ENCODE measurements at places on chromosomes 13 and 19. TPM values are rescaled to one million over a fixed set of nuclear protein-coding genes. Genes with fewer than 3 reads are reported as not detected.
A peak's percentile ranks its signal among the peaks of the same experiment; 100 is the strongest.

DNA sequence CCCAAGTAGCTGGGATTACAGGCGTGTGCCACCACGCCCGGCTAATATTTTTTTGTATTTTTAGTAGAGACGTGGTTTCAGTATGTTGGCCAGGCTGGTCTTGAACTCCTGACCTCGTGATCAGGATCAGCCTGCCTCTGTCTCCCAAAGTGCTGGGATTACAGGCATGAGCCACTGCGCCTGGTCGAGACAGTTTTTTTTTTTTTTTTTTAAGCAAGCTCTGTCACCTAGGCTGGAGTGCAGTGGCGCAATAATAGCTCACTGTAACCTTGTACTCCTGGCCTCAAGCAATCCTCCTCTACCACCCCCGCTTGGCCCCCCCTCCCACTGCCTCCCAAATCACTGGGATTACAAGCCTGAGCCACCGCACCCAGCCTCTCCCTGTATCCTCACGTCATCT is 6.4 kb upstream of the MAP2K7 start:
- no peaks in the 10 kb centered on the region for H3K36me3 ChIP-seq
- DNase-seq: no peak
- no peaks in the 10 kb centered on the region for H3K4me1 ChIP-seq
- no peak overlapping the region for H3K4me3 ChIP-seq

- no peak overlapping the region for H3K4me3 ChIP-seq
- no peak overlapping the region for H3K27ac ChIP-seq
- no peaks in the 10 kb centered on the region for H3K36me3 ChIP-seq
Measured at GRCh38 chr19:56014765-56015164, 28.2 kb downstream of the NLRP5 start.

The NOVA2 gene
- total RNA-seq: 163 TPM

DNA sequence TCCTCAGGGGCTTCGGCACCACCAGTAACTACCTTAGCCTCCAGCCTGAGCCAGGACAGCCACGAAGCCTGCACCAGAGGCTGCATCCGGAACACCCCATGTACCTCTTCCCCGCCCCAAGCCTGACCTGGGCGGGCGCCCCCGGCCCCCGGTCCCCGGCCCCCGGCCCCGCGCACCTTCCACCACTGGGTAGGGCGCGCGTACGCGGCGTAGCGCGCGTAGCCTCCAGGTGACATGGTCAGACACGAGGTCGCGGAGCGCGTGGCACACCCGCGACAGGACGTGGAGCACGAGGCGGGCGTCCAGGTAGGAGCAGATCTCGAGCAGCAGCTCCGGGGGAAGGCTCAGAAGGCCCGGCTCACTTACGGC is 450 bp downstream of the FBXW9 start:
- H3K4me1 ChIP-seq: no peaks in the 10 kb centered on the region
- H3K4me3 ChIP-seq: peak overlapping the region; percentile 90
- H3K36me3 ChIP-seq: no peaks in the 10 kb centered on the region
- no peak overlapping the region for H3K27ac ChIP-seq
- DNase-seq: no peak
